ENCODE measurements at places on chromosomes 16 and 17.

- no peak for DNase-seq
Measured at GRCh38 chr16:82979406-82980111, 352.8 kb downstream of the CDH13 start.

DNA sequence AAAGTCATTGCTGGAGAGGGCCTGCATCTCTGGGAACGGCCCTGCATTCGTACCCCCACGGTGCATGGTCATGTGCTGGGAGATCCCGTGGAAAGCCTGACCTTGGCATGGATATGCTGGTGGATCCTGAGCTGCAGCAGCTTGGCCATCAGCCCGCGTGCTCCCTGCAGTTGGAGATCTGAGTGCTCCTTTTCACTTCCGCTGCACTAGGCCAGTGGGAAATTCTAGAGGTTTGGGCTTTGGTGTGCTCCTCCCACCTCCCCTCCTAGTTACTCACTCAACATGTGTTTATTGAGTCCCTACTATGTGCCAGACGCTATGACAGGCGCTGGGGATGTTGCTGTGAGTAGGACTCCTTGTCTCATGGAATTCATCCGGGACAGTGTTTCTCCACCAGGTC is 91.1 kb downstream of the RGS9 start:
- DNase-seq, result no peak

GRCh38 chr16:51831595-51832367 is 680.7 kb upstream of the SALL1 start:
- no peak for DNase-seq

- no peak for DNase-seq
Measured at GRCh38 chr16:13401641-13402040, 500.2 kb downstream of the SHISA9 start.

GRCh38 chr17:60451965-60452364 is 29.7 kb downstream of the CHCT1 start:
- no peak for DNase-seq

DNA sequence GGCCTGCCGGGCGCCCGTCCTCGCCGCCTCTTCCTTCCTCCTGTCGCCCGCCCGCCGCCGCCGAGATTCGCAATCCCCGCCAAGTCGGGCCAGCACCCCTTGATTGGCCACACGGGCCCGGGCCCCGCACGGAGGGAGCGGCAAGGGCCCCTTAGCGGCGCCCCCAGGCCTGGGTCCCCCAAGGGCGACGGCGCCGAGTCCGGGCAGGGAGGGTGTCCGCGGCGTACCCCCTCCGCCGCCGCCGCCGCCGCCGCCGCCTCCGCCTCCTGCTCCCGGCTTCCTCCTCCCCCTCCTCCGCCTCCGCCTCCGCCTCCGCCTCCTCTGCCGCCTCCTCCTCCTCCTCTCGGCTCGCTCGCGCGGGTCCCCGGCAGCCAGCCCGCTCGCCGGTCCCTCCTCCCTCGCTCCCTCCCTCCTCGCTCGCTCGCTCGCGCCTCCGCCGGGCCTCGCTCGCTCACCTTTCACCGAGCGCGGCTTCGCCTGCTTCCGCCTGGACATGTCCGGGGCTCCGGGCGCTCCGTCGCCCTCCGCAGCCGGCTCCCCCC is 561 bp downstream of the ZNF423 start:
- DNase-seq, result no peak

DNA sequence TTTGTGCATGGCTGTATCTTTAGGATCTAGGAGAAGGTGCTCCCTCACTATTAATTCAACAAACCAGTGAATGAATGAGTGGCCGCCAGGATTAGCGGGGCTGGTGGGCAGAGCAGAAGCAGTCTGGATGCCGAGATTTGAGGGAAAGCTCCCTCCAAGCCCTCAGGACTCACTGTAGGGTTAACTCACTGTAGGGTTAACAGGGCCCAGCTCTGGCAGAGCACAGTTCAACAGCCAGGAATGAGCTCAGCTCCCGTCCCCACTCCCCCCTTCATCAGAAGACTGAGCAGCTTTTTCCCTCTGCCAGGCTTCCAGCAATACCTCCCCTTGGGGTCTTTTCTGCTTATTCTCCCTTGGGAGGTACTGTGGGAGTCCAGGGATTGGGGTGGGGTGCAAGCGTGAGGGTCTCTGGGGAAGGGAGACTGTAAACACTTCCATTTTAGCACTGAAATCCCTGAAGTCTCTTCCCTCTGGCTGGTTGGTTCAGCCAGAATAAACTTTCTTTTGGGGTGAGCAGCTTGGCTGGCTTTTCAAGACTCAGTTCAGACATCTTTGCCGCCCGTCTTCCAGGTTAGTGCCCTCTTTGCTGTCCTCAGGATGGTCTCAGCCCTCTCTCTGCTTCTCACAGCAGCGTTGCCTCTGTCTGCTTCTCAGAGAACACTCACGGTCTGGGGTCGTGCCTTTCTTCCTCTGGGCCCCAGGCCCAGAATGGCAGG is 53.7 kb upstream of the WSB1 start:
- no peak for DNase-seq

GRCh38 chr17:15943971-15944758 is 765 bp upstream of the ADORA2B start:
- DNase-seq, result no peak

- no peak for DNase-seq
Measured at GRCh38 chr16:85913688-85914422, 14.9 kb downstream of the IRF8 start.

DNA sequence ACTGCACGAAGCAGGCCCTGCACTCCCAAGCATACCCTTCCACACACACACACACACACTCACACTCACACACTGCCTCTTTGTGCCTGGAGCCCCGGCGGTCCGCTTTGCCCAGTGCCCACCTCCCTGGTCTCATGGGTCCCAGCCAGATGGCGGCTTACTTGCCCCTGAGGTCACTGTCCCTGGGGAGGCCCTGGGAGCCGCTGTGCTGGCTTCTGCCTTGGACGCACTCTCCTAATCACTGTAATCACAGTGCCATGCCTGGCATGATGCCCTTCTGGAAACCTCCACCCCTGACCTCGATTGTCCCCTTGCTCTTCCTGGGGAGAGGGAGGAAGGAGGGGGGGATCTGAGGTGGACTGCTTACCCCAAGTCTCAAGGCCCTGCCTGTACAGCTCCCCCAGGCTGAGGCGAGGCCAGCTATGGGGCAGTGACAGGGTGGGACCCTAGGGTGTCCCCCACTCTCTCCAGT is 36.0 kb downstream of the ARHGAP23 start:
- DNase-seq, result no peak

- no peak for DNase-seq
Measured at GRCh38 chr17:68378268-68379176, 78.8 kb downstream of the WIPI1 start.

GRCh38 chr16:84914273-84914672 is 94.5 kb downstream of the CRISPLD2 start:
- no peak for DNase-seq

DNA sequence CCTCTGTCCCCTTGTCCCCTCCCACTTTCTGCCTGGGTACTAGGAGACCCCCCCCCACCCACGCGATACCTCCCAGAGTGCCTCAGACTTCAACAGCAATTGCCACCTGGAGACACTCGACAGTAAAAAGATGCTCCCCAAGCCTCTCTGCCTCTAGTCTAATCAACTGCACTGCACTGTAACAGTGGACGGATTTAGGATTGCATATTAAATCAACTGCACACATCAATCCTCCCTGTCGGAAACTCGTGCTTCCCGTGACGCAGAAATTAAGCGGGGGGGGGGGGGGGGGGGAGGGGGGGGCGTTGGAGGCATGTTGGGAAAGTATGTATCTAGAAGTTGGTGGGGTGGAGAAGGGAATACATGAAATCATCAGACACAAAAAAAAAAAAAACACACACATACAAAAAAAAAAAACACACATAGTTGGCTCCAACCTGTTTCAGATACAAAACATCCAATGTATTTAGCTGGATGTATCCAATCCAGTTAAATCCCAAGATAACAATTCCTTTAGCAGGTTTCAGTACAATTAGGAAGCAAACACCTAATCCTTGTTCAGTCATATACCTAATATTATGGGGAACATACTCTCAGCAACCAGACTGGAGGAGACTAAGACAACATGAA is 29.7 kb downstream of the FAM222B start:
- DNase-seq, result no peak

DNA sequence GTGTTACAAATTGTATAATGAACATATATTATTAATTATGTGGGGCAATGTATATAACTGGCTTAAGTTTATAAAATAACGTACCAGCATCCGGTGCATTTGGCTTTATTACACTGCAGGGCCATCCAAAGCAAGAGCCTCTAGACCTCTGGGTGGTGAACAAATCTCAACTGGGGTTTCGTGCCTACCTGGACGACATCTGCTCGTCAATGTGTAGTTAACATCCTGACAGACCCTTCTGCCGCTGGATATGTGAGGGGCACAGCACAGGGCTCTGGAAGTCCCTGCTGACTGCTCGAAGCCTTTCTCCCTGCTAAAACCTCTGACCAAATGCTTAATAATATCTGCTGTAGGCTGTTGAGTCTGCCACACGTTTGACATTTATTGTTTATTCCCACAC is 2.3 kb downstream of the TMEM186 start:
- DNase-seq, result no peak

DNA sequence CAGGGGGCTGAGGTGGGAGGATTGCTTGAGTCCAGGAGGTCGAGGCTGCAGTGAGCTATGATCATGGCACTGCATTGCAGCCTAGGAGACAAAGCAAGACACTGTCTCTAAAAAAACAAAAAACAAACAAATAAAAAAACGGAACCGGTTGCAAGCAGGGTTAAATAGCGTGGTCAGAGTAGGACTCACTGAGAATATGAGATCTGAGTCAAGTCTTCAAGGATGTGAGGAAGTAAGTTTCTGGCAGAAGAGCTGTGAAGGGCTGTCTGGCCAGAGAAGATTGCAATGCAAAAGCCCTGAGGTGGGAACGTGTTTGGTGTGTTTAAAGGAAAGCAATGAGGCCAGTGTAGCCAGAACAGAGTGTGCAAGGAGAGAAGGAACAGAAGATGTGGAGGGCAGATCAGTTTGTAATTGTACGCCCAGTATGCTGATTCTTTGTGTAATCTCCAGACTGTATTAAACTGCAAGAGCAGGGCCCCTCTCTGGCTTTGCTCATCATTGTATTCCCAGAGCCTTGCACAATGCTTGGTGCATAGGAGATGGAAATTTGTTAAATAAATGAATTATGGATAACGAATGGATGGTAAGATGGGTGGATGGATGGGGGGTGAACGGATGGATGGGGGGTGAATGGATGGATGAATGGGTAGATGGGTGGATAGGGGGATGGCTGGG is 6.3 kb downstream of the G6PC1 start:
- DNase-seq, result no peak

- no peak for DNase-seq
Measured at GRCh38 chr17:59668816-59669215, 38.4 kb downstream of the PTRH2 start.

- no peak for DNase-seq
Measured at GRCh38 chr16:86570558-86571529, 4.2 kb downstream of the FOXC2 start.

GRCh38 chr17:18246880-18247612 is 11.5 kb downstream of the FLII start:
- no peak for DNase-seq

- DNase-seq, result no peak
Measured at GRCh38 chr17:77470800-77471733, 330.3 kb downstream of the SEC14L1 start.

- DNase-seq, result no peak
Measured at GRCh38 chr17:12985431-12986293, 32.2 kb downstream of the ELAC2 start.

GRCh38 chr16:89189358-89190025 is 10.8 kb downstream of the SLC22A31 start:
- no peak for DNase-seq

- no peak for DNase-seq
Measured at GRCh38 chr17:50209472-50210239, 8.2 kb upstream of the COL1A1 start.

DNA sequence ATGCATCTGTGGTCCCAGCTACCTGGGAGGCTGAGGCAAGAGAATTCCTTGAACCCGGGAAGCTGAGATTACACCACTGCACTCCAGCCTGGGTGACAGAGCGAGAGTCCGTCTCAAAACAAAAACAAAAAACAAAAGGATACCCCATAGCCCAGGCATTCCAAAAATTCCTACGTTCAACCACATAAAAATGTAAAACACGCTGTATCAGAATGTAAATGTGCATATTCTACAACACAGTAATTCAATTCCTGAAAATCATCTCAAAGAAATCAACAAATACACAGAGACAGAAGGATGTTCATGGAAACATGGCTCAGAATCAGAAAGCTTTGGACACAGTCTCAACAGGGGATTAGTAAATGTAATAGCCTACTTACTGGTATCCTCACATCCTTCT is 33.0 kb downstream of the COG7 start:
- DNase-seq, result no peak

DNA sequence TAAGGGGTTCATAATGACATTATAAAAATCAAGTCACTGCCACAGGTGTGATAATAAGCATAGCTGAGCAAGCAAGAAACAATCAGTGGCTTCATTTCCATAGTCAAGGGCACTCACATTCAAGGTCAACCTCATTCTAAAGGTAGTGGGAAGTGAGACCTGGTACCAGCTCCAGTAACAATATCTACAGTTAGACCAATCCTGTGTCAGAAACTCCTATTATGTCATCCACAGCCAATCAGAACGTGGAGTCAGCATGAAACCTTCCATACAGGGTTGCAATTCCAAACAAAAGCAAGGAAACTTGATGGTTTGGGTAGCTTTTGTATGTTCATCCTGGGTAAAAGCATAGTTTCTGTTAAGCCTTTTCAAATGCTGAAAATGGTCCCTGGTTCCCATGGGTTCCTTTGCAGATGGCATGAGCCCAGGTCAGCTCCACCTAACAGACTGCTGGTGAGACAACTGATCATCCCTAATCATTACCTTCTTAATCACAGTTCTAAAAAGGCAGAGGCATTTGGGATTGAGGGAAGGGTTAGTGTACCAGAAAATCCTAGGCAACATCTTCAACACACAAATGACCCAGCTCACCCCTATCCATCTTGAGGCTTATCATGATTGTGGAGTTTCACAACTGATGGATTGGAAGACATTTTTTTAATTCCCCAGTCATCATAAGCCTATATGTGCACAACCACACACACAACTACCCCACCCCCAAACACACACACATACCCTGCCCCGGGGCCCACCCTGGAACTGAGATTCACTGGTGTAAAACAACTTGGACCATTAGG is 30.4 kb downstream of the TEX2 start:
- DNase-seq, result no peak

DNA sequence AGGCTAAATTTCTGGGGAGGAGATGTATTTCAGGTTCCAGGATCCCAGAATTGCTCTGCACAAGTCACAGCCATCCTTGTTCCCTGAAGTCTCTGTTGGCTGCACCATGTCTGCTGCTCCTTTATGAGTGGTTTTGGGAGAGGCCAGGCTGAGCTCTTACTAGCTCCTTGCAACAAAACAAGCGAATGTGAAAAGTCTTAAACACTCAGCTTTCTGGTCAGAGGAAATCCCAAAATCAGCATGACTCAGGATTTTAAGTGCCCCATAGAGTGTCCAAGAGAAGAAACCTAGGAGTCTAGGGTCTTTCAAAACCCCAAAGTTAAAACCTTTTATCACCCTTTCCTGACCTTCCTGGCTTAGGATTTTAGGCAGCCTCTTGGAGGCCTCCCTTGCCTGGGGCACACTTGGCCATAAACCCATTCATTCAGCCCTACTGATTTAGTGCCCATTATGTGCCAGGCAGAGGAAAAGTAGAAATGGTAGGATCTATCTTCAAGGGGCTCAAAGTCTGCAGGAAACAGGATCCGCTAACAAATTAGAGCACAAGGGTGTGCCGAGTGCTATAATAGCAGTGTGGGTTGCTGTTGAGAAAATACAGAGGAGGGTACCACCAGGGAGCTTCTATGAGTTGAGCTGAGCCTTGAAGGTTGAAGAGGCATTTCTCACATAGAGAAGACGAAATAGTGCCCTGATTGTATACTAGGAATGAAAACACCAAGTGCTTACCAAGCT is 36.9 kb downstream of the SOST start:
- no peak for DNase-seq
